ENCODE measurements at places on chromosomes 1 and 21.

DNA sequence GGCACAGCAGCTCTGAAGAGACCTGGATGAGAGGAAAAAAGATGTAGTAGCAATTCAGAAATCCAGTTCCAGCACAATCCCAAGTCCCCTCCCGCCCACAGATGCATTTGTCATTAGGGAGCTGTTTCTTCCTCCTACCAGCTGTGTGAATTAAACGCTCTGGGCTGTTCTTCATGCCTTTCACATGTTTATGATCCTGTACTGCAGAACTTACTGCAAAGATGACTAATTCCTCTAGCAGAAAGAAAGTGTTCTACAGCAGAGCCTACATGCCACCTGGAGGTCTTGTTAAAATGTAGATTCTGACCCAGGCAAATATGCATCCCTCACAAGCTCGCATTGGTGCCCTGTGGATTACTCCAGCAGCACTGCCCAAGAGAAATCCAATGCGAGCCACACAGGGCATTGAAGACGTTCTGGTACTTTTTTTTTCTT lies 6.5 kb downstream of the ENO1 start:
- DNase-seq = no peak

DNA sequence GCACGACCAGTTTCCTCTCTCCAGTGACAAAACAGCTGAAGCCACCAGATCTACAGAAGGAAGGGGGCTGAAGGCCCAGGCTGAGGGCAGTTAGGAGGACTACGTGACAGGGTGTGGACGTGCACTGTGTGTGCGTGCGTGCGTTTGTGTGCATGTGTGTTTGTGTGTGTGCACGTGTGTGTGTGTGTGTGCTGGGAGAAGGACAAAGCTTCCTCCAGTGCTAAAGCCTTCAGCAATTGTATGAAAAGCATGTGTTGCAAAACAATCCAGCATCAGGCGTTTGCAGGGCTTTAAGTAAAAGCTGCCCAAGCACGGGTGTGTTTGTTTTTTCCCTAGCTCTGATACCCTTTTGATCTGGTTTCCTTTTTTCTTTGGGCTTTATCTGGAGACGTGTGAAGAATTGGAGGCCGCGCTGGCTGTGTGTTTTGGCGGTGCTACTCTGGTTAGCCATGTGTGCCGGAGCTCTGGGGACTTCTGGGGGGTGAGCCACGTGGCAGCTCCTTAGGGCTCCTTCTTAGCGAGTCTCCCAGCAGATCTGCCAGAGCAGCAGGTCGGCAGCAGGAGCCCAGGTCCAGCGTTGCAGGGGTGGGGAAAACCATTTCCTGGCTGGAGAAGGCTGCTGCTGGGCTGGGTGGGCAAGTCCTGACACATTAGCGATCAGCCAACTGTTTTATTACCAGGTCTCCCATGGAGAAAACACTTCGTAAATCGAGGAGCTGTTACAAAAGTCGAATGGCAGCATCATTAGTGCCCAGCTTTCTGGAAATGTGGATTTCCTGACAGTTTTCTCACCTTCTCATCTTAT lies 73.4 kb downstream of the UCK2 start:
- DNase-seq = no peak

GRCh38 chr1:229381234-229381633 lies 38.4 kb upstream of the CCSAP start:
- DNase-seq = no peak

DNA sequence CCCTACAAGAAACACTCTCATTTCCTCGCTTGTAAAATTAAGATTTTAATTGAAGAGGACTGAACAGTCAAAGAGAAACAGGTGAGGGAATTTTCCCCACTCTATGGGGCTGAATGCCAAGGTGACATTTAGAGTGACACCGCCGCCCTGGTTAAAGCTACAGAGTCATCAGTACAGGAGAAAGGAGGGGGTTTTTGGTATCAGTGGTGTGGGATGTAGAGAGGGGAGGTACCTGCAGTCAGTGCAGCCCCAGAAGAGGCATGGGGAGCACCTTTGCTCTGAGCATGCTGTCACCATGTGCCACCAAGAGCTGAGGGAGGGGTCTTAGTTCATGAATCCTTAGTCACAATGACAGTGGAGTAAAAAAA lies 2.8 kb downstream of the DIRAS3 start:
- DNase-seq = no peak

DNA sequence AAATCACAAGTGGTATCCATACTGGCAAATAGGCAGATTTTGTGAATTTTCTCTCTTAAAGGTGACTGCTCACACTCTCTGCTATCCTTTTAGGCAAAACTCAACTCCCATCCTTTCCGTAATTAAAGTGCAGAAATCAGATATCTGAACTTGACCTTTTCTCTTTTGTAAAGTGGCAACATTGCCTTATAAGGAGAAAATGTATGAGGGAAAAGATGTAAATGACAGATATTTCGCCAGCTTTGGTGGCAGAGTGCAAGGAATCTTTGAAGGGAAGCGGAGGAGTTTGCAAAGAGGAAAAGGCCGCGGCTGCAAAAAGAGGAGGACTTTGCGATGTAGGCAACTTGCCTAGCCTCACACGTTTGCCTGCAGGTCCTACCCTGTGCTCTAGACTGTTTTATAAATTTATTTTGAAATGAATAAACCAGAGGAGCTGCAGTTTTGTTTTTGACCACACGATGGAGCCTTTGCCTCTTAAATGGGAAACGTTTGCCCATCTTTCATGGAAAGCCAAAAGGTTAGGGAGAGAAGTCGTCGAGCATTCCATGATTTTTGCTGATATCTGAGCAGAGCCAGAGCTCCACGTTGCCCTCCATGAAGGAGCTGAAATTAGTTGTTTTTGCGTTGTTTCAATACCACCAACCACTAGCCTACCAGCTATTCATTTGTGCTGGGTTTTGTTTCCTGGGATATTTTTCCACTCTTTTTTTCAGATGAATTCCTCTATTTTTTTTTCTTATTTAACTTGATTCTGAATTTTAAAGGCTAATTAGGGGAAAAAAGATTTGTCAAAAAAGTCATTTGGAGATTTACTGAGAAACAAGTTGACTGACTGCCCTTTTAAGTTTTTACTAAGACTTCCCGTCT lies 242.3 kb downstream of the LMX1A start:
- no peak for DNase-seq

DNA sequence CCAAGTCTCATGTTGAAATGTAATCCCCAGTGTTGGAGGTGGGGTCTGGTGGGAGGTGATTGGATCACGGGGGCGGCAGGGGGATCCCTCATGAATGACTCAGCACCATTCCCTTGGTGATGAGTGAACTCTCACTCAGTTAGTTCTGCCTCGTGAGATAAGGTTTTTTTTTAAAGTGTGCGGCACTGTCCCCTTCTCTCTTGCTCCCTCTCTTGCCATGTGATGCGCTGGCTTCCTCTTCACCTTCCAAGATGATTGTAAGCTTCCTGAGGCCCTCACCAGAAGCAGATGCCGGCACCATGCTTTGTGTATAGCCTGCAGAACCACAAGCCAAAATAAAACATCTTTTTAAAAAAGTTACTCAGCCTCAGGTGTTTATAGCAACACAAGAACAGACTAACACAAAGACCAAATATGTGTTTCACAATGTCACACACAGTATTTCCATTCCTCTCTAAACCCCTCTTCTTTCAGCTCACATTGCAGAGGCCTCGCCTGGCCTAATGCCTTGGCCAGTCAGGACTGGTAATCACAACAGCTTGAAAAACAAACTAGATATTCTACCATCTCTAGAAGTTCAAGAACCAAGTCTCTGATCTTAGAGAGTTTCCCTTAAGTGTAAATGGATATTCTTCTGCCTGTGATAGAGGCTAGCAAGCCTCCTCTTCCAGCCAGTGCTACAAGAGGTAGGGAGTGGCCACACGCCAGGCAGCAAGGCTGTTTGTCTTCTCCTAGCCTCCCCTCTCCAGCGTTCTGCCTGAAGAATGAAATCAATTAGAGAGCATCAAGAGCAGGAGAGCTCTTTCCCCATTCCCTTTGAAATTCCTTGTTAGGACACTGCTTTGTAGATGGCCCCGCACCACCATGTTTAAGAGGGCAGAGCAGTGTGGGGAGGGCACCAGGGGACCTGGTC lies 19.6 kb upstream of the RAP1A start:
- no peak for DNase-seq

- no peak for DNase-seq
Measured at GRCh38 chr1:8914466-8914865, 31.2 kb upstream of the CA6 start.

DNA sequence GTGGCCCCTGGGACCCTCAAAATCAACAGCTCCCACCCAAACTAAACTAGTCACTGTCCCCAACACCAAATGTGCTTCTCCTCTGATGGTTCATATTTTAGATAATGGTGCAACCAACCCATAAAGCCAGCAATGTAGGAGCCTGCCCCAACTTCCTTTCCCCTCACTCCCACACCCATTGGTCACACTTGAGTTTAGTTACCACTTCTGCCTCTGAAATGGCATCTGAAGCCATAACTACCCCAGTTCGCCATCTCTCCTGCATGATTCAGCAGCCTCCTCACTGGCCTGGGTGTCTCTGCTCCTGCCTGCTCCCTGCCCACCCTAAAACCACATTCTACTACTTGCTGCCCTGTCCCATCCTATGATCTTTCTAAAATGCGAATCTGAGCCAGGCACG lies 3.4 kb upstream of the CDCP2 start:
- no peak for DNase-seq

GRCh38 chr1:224188286-224188685 lies 5.2 kb downstream of the DEGS1 start:
- DNase-seq = no peak

GRCh38 chr1:169043823-169044222 lies 62.7 kb upstream of the ATP1B1 start:
- DNase-seq = no peak

DNA sequence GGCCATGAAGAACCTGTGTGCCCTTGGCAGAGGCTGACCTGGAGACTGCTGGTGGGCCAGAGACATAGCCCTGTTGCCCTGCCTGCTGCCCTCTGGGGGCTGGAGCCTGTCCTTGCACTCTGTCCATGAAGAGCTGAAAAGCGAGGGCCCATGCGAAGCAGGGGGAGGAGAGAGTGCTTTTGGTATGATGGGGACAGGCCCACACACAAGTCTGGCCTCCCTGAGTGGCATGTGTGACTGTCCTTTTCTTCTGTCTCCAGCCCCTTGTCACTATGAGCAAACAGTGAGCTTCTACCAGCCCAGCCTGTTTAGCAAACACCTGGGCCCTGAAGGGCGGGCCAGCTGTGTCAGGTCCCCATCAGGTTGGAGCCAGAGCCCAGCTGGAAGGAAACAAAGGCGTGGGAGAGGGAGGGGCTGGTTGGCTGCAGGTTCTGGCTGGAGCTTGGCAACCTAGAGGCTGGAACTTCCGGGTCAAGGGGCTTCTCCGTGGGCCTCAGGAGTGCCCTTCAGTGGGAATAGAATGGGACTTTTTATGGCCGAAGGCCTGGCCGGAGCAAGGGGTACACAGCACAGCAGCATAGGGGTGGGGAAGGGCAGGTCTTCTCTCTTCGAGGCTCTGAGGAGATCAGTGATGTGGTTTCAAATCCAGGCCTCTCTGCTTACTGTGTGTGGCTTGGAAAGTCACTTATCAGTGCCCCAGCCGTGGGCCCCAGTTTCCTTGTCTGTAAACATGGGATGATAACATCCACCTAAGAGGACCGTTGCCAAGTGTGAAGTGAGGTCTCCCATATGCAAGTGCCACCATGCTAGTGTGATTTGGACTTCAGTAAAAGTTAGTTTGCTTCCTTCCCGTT lies 14.3 kb downstream of the QSOX1 start:
- DNase-seq = no peak

- DNase-seq = no peak
Measured at GRCh38 chr1:227169343-227169742, 148.9 kb downstream of the CDC42BPA start.

DNA sequence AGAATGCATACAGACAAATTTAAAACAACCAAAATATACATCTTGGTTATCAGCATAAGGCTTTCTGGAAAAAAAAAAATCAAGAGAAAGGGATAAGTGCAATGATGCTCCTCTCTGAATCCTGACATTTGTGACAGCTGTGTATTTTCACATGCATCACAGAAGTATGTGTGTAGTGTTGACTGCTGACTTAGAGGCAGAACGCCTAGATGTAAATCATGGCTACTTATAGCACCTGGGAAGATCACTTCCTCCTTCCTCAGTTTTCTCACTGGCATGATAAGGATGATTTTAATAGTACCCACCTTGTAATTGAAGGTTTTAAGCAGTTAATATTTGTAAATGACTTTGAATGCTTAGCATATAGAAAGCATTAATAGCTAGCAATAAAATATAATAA lies 112.5 kb downstream of the MRPL39 start:
- DNase-seq = no peak

- no peak for DNase-seq
Measured at GRCh38 chr1:165647517-165647916, 16.5 kb downstream of the MGST3 start.

GRCh38 chr1:229514578-229515275 lies 6.6 kb upstream of the NUP133 start:
- DNase-seq = no peak

DNA sequence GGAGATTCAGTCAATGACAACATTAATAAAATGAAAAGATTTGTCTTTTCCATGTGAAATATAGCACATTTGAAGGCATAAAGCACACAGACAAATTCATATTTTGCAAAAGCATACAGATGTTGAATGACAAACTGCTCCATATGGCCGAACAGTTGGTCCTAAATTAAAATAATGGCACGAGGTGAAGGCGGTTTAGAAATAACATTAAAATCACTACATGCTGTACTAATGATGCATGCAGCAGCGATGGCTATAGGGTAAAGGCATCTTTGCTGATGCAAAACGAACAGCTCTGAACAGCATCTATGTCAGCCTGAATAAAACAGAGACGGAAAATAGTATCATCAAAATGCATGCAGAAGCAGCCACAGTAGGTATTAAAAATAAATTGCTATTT lies 102.6 kb downstream of the TTLL7 start:
- no peak for DNase-seq

DNA sequence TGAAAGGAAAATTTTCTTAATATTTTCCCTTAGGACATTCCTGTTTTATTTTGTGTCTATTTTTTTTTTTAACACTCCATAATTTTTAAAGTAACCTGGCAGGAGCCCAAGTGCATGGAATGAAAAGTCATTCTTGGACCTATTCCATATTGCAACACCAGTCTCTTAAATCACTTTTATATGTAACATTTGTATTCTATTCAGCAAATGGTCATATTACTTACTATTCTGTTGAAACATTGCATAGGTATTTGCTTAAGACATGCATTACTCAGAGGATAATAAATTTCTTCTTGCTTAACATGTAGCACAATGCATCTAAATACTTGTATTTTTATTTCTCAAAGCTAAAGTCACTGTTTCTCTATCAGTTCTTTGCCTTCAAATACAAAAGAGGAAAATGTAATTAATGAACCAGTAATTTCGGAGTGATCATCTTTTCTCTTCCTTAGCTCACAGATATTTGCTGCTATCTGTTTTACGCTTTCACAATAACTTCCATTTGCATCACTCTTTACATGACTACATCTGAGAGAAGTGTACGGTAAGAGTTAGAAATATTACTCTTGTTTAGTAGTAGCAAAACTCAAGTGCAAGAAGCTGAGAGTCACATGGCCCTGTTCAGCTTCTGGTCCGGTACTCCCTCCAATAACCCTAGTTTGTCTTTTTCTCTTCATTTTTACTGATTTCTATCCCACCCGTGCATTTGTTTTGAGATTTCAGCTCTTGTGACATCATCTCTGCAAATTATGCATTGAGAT lies 394.8 kb downstream of the USP25 start:
- DNase-seq = no peak

GRCh38 chr1:14520514-14521163 lies 77.8 kb upstream of the KAZN start:
- no peak for DNase-seq

Measured in C1 segment of cervical spinal cord (tissue), 14 donors.